ENCODE measurements at places on chromosomes 3 and 15. TPM values are rescaled to one million over a fixed set of nuclear protein-coding genes. Genes with fewer than 3 reads are reported as not detected.

DNA sequence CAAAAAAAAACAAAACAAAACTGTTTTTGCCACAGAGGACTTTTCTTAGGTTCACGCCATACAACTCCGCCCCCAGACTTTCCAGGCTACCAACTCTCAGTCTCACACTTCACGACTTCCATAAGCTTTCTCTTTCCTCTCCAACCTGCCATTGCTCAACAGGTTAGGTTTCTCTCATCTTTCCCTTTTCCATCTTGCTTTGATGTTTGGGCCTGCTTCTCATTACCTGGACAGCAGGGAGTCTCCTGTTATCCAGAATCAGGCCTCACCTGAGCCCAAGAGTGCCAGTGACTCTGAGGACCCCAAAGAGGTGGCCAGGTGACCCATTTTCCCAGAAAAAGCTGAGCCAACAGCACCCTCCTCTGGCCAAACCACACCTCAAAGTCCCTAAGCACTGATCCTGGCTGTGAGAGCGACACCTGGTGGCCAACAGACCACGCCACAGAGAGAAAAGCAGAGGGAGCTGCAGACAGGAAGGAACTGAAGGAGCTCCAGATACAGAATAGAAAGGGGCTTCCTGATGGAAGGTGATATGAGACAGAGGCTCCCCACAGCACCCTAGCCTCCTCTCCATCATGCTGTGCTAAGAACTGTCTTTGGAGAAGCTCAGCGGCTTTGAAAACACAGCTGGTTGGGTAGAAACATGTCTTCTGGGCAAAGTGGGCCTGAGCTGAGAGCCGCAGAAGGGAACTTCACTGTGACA lies 4.0 kb downstream of the CCDC51 start:
- no peaks in the 10 kb centered on the region for H3K4me1 ChIP-seq
- no peaks in the 10 kb centered on the region for H3K27me3 ChIP-seq
- H3K4me3 ChIP-seq: no peak overlapping the region
- H3K27ac ChIP-seq: peak overlapping the region; percentile 94
- no peaks in the 10 kb centered on the region for H3K36me3 ChIP-seq

- no peaks in the 10 kb centered on the region for H3K27me3 ChIP-seq
- no peak overlapping the region for H3K27ac ChIP-seq
- no peak for DNase-seq
- no peak overlapping the region for H3K4me3 ChIP-seq
- H3K36me3 ChIP-seq: no peaks in the 10 kb centered on the region
- no peaks in the 10 kb centered on the region for H3K4me1 ChIP-seq
Measured at GRCh38 chr3:143172062-143172794, 52.7 kb downstream of the CHST2 start.

DNA sequence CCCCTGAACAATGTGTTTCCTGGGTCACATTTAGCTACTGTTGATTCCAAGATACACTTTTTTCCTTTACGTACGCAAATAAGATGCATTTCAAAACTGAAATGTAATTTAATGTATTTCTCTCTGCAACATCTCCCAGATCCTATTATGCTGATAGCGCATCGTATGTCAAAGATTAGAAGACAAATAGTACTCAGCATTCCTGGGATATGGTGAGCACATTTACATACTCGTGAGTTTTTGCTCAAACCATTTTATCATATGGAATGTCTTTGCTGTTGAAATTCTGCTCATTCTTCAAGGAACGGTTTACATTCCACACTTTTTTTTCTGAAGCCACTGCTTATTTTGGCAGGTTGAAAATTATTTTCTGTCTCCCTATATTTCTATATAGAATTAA lies 221.4 kb downstream of the OXSM start:
- DNase-seq: no peak
- H3K27ac ChIP-seq: no peak overlapping the region
- no peaks in the 10 kb centered on the region for H3K4me1 ChIP-seq
- no peaks in the 10 kb centered on the region for H3K27me3 ChIP-seq

- H3K27ac ChIP-seq: no peak overlapping the region
- no peaks in the 10 kb centered on the region for H3K4me1 ChIP-seq
- no peak overlapping the region for H3K4me3 ChIP-seq
- DNase-seq: no peak
- no peaks in the 10 kb centered on the region for H3K36me3 ChIP-seq
- H3K27me3 ChIP-seq: no peaks in the 10 kb centered on the region
Measured at GRCh38 chr3:116084999-116085791, 360.1 kb downstream of the LSAMP start.

GRCh38 chr3:177340243-177340830 lies 143.1 kb upstream of the TBL1XR1 start:
- DNase-seq: no peak
- H3K36me3 ChIP-seq: no peaks in the 10 kb centered on the region
- no peak overlapping the region for H3K4me3 ChIP-seq
- no peak overlapping the region for H3K27ac ChIP-seq
- no peaks in the 10 kb centered on the region for H3K27me3 ChIP-seq
- peaks cover 37% of the 10 kb centered on the region for H3K4me1 ChIP-seq

DNA sequence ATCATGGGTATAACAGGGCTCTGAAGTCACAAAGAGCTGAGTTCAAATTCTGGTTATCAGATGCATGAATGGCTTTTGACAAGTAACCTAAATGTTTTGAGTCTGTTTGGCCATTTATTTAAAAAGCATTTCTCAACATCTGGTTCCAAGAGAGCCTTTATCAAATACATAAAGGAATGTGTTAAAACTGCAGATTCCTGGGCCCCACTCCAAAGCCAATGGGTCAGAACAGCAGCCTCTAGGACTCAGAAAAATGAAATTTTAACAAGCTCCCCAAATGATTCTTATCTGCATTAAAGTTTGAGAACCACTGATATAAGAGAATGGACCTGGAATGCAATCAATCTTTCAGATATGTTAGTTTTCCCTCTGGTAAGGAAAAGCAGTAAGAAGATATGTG lies 3.4 kb downstream of the B4GALT4 start:
- no peak overlapping the region for H3K4me3 ChIP-seq
- H3K27me3 ChIP-seq: no peaks in the 10 kb centered on the region
- H3K4me1 ChIP-seq: no peaks in the 10 kb centered on the region
- peaks cover 5% of the 10 kb centered on the region for H3K36me3 ChIP-seq
- DNase-seq: no peak

DNA sequence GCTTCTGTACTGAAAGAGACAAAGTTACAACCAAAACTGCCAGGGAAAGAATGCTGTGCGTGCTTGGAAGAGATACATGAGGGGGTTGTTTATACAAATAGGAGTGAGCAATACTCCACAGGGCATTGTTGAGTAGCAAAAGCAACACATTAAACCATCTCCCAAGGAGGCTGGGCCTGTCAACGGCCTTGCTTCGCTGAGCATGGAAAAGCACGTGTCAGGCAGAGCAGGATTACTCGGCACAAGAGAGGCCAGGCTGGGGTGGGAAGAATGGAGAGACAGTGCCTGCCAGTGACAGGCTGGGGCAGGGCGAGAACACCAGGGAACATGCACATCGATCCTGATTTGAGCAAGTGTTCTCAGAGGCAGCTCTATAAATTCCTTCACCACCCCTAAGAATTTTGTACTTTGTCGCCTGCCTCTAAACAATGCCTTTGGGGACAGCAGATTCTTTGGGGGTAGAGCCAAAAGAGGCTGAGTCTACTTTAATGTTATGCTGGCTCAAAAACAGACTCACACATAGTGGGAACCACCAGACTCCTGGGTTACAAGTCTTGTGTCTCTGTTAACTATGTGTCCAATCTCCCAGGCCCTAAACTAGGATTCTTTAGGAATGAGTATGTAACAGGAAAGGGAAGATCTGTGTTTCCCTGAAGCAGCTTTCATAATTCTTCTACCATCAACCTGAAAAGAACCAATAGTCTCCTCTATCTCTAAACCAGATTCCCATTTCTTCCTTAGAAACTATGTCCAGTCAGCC lies 67.2 kb downstream of the LIPC start:
- H3K4me3 ChIP-seq: no peak overlapping the region
- no peaks in the 10 kb centered on the region for H3K36me3 ChIP-seq
- H3K27me3 ChIP-seq: no peaks in the 10 kb centered on the region
- no peak overlapping the region for H3K27ac ChIP-seq
- H3K4me1 ChIP-seq: no peaks in the 10 kb centered on the region
- DNase-seq: no peak

GRCh38 chr3:167671878-167672427 lies 18.2 kb upstream of the WDR49 start:
- H3K27ac ChIP-seq: no peak overlapping the region
- no peak for DNase-seq
- H3K4me1 ChIP-seq: no peaks in the 10 kb centered on the region
- H3K27me3 ChIP-seq: no peaks in the 10 kb centered on the region
- no peak overlapping the region for H3K4me3 ChIP-seq

DNA sequence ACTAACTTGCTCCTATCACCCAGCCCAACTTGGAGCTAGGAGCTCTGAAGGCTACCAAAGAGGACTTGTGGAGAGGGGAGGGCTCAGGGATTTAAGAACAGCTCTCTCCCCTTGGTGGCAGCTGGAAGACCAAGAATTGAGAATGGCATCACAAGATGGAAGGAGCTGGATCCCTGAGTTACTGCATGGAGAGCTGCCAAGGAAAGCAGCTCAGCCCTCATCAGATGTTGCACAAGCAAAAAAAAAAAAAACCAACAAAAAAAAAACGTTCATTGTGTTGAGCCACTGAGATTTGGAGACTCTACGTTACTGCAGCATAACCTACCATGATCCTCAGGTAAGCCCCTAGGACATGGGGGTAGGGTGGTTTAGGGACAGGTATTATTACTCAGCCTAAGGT lies 41.0 kb downstream of the ITGB5 start:
- no peaks in the 10 kb centered on the region for H3K27me3 ChIP-seq
- peaks cover 54% of the 10 kb centered on the region for H3K4me1 ChIP-seq
- H3K27ac ChIP-seq: peak overlapping the region; percentile 86
- no peak overlapping the region for H3K4me3 ChIP-seq

DNA sequence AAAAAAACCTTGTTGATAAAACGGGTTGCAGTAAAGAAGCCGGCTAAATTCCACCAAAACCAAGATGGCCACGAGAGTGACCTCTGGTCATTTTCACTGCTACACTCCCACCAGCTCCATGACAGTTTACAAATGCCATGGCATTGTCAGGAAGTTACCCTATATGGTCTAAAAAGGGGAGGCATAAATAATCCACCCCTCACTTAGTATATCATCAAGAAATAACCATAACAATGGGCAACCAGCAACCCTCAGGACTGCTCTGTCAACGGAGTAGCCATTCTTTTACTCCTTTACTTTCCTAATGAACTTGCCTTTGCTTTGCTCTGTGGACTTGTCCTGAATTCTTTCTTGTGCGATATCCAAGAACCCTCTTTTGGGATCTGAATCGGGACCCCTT lies 14.4 kb upstream of the CDC25A start:
- no peaks in the 10 kb centered on the region for H3K27me3 ChIP-seq
- no peak overlapping the region for H3K27ac ChIP-seq
- H3K36me3 ChIP-seq: no peaks in the 10 kb centered on the region
- DNase-seq: no peak

DNA sequence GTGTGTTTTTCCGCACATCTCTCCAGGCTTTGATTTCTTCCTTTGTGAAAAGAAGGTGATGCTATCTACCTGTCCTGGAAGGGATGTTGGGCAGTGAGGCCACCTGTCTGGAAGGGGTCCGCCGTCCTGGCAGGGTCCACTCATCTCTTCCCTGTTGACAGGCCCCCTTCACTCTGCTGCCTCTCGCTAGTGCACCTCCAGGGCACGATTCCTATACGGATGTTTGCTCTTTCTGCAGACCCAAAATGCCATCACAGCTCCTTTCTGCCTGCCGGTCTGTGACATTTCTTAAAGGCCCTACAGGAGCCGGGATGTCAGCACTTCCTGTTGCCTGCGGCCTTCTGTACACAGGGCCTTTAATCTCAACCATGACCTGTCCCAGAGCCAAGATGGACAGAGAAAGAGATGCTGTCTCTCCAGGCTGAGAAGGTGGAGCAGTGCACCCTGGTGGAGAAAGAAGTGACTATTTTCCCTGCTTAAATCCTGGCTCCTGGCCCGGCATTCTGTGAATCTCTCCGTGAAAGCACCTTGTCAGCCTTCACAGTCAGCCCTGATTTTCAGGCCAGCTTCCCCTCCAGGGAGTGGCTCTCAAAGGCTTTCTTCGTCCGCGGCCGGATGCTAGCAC lies 7.4 kb downstream of the FAM3D start:
- H3K4me3 ChIP-seq: no peak overlapping the region
- no peaks in the 10 kb centered on the region for H3K27me3 ChIP-seq
- H3K27ac ChIP-seq: no peak overlapping the region
- H3K36me3 ChIP-seq: no peaks in the 10 kb centered on the region
- DNase-seq: peak; percentile 56

- no peak overlapping the region for H3K4me3 ChIP-seq
- H3K27ac ChIP-seq: no peak overlapping the region
- no peaks in the 10 kb centered on the region for H3K27me3 ChIP-seq
- no peaks in the 10 kb centered on the region for H3K4me1 ChIP-seq
- H3K36me3 ChIP-seq: no peaks in the 10 kb centered on the region
Measured at GRCh38 chr15:64930019-64930652, 18.4 kb downstream of the ANKDD1A start.

DNA sequence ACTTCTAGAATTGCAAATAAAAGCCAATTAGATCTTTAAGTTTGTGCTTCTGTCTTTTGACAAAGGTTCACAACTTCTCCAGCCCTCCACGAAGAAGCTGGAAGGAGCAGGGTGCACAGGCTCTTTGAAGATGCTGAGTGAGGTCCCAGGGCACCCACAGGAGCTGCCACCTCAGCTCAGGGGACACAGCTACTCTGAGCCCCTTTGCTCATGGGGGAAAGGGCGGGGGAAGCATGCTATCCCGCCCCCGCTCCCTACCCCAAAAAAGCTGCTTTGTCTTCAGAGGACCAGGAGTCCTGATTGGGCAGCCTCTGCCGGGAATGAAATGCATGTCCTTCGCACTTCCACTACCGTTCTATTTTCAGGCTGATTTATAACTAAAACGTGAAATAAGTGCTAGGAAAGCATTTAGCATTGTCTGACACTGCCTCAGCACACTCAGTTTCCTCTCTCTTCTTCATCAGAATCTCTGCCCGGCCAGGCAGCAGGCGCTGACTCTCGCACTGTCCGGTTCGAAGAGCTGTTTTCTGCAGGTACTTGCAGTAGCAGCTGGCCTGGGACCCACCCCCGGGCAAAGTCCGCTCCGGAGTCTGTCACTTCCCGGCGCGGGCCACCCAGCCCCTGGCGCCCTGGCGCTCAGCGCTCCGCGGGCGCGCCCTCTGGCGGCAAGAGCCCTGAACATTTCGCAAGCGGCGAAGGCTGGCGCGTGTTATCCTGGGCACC lies 45.5 kb upstream of the KLHL25 start:
- peak; percentile 89 for DNase-seq
- peaks cover 3% of the 10 kb centered on the region for H3K4me1 ChIP-seq
- peaks cover 12% of the 10 kb centered on the region for H3K27me3 ChIP-seq
- H3K4me3 ChIP-seq: peak overlapping the region; percentile 1

- DNase-seq: no peak
- H3K27ac ChIP-seq: no peak overlapping the region
- H3K36me3 ChIP-seq: peaks cover 89% of the 10 kb centered on the region
- H3K4me1 ChIP-seq: no peaks in the 10 kb centered on the region
Measured at GRCh38 chr3:9384141-9384828, 13.1 kb upstream of the SETD5 start.

GRCh38 chr3:187639927-187640568 lies 30.1 kb downstream of the SST start:
- no peaks in the 10 kb centered on the region for H3K36me3 ChIP-seq
- H3K27ac ChIP-seq: no peak overlapping the region
- H3K4me1 ChIP-seq: no peaks in the 10 kb centered on the region
- H3K27me3 ChIP-seq: no peaks in the 10 kb centered on the region
- no peak overlapping the region for H3K4me3 ChIP-seq

The COL6A5 gene
- total RNA-seq: not detected

The SOX2 gene
- total RNA-seq: 7.7 TPM

The DLL4 gene
- total RNA-seq: 5.0 TPM

The ADPRH gene
- 9.6 TPM for total RNA-seq

The PTH1R gene
- total RNA-seq: 4.6 TPM

The RETNLB gene
- total RNA-seq: not detected
